Neural crest cell (in vitro differentiated cells): ENCODE measurements at places on chromosomes 5 and 9.

DNA sequence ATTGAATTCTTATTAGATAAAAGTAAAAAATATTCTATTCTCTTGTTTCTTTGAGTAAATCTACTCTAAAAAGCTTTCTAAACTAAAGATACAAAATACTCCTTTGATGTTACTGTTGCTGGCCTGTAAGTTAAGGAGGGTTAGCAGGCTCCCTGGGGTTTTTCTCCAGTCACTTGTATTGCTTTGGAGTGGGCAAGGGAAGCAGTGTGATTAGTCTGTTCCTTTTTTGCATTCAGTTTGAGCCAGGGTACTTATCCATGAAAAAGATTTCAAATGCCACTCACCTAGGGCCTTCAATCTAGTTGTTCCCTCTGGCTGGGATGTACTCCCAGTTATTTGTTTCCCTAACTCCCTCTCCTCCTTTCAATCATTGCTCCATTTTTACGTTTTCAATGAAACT lies 256.2 kb upstream of the SMC2 start:
- no peak overlapping the region for H3K4me3 ChIP-seq
- no peak overlapping the region for H3K27ac ChIP-seq
- H3K36me3 ChIP-seq: no peaks in the 10 kb centered on the region
- H3K4me1 ChIP-seq: no peaks in the 10 kb centered on the region
- DNase-seq: no peak

- no peaks in the 10 kb centered on the region for H3K36me3 ChIP-seq
- no peak for DNase-seq
- no peak overlapping the region for H3K27ac ChIP-seq
Observed at GRCh38 chr9:114902786-114903524, 27.4 kb downstream of the TNFSF8 start.

- no peak for DNase-seq
- no peak overlapping the region for H3K27ac ChIP-seq
- no peaks in the 10 kb centered on the region for H3K27me3 ChIP-seq
- H3K36me3 ChIP-seq: no peaks in the 10 kb centered on the region
- peaks cover 5% of the 10 kb centered on the region for H3K4me1 ChIP-seq
Observed at GRCh38 chr9:23319092-23319491, 506.9 kb downstream of the ELAVL2 start.

GRCh38 chr9:11757408-11757807 lies 935.8 kb upstream of the TYRP1 start:
- no peaks in the 10 kb centered on the region for H3K27me3 ChIP-seq
- no peak overlapping the region for H3K27ac ChIP-seq
- no peak overlapping the region for H3K4me3 ChIP-seq
- H3K36me3 ChIP-seq: no peaks in the 10 kb centered on the region
- DNase-seq: no peak

GRCh38 chr5:3845230-3845629 lies 249.6 kb downstream of the IRX1 start:
- H3K27ac ChIP-seq: no peak overlapping the region
- no peak overlapping the region for H3K4me3 ChIP-seq
- H3K36me3 ChIP-seq: peaks cover 2% of the 10 kb centered on the region
- H3K27me3 ChIP-seq: no peaks in the 10 kb centered on the region

- H3K4me1 ChIP-seq: peaks cover 31% of the 10 kb centered on the region
- peaks cover 26% of the 10 kb centered on the region for H3K36me3 ChIP-seq
- H3K27me3 ChIP-seq: no peaks in the 10 kb centered on the region
- no peak for DNase-seq
Observed at GRCh38 chr9:110135846-110136245, 72.1 kb downstream of the C9orf152 start.

DNA sequence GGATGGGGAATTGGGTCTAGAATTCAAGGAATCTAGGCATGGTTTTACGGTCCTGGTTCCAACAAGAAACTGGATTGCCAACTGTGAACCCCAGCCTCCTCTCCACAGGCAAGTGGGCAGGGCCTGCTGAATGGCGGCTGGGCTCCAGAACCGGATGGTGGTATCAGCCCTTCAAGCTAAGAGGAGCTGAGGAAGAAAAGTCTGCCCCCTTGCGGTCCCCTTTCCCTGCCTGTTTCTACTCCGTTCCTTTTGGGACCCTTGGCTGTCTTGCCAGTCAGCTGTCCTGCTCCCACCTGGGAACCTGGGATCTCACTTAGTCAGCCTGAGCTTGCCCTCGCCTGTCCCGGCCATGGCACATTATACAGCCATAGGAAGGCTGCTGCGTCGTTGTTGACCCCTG lies 234.4 kb upstream of the DAPK1 start:
- DNase-seq: no peak
- no peak overlapping the region for H3K4me3 ChIP-seq
- no peaks in the 10 kb centered on the region for H3K36me3 ChIP-seq
- no peaks in the 10 kb centered on the region for H3K4me1 ChIP-seq
- no peak overlapping the region for H3K27ac ChIP-seq
- H3K27me3 ChIP-seq: no peaks in the 10 kb centered on the region

GRCh38 chr9:125758986-125759763 lies 12.0 kb downstream of the PBX3 start:
- DNase-seq: no peak
- H3K27me3 ChIP-seq: no peaks in the 10 kb centered on the region
- H3K27ac ChIP-seq: peak overlapping the region; percentile 29
- peak overlapping the region; percentile 71 for H3K4me3 ChIP-seq
- peaks cover 67% of the 10 kb centered on the region for H3K4me1 ChIP-seq

- no peak overlapping the region for H3K27ac ChIP-seq
- H3K4me1 ChIP-seq: peaks cover 26% of the 10 kb centered on the region
- H3K4me3 ChIP-seq: no peak overlapping the region
- H3K36me3 ChIP-seq: no peaks in the 10 kb centered on the region
Observed at GRCh38 chr9:106487266-106487665, 375.7 kb upstream of the ZNF462 start.

DNA sequence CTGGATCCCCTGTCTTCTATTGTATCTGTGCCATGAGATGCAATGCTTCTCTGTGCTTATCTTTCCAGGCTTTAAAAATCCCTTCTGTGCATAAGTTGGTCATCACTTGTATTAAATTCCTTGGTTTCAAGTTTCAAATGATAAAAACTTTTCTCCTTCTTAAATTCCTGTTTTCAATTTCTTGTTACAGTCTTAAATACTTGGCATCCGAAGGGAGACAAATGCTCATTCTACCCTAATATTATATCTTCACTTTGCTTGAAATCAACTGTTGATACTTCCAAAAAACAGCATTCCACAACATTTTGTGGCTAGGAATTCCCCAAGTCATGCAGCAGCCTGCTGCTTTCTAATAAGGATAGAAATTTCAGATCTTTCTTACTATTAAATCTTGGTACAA lies 413.2 kb upstream of the ACTBL2 start:
- H3K27me3 ChIP-seq: no peaks in the 10 kb centered on the region
- no peaks in the 10 kb centered on the region for H3K36me3 ChIP-seq
- H3K4me1 ChIP-seq: no peaks in the 10 kb centered on the region
- DNase-seq: no peak
- no peak overlapping the region for H3K27ac ChIP-seq

DNA sequence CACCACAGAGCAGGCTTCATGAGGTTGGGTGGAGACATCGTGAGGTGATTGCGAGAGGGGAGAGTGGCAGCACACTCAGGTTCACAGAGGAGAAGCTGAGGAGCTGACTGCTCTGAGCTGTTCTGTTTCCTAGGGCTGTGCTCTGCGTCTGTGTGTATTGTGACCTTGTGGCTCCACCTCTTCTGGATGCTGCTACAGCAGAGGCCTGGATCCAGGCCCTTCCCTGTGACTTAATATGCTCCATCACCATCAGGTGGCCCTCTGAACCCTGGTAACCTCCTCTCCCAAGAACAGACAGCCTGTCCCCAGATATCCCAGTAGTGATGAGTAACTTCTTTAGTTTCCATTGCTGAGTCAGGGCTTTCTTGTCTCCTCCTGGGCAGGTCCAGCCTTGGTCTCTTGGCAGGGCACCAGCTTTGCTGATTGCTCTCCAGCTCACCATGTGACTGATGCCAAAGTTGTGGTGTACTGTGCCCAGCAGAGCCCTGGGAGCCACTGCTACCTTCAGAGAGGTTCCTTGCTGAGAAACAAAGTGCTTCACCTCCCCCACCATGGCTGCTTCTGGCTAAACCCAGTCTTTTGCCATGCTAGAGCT lies 212.8 kb upstream of the CHD1 start:
- DNase-seq: no peak
- peaks cover 4% of the 10 kb centered on the region for H3K36me3 ChIP-seq

GRCh38 chr5:153236319-153236718 lies 254.2 kb upstream of the GRIA1 start:
- no peak overlapping the region for H3K4me3 ChIP-seq
- DNase-seq: no peak
- no peak overlapping the region for H3K27ac ChIP-seq
- H3K4me1 ChIP-seq: no peaks in the 10 kb centered on the region
- H3K27me3 ChIP-seq: peaks cover 2% of the 10 kb centered on the region
